ENCODE measurements at places on chromosomes 5 and 9. TPM values are rescaled to one million over a fixed set of nuclear protein-coding genes. Genes with fewer than 3 reads are reported as not detected.

DNA sequence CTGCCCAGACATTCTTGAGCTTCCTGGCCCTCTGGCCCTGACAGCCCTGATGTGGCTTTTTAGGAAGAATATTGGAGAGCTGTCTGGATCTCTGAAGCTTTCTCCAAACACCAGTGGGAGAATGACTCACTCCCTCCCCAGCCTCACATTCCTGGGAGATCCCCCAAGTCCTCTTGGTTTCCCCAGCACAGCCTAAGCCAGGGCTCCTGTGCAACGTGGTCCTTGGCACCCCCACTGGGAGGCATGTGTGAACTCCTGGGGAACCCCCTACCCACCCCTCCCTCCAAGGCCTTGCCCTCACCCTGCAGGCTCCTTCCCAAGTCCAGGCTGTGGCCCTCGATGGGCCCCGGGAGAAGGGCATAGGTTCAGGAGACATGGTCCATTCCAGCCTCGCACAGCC, 12.7 kb downstream of the GLIPR2 start:
- no peak for DNase-seq

- DNase-seq = no peak
Observed at GRCh38 chr9:94926431-94926800, 199.9 kb downstream of the AOPEP start.

- no peak for DNase-seq
Observed at GRCh38 chr9:132319421-132320110, 35.2 kb downstream of the SETX start.

DNA sequence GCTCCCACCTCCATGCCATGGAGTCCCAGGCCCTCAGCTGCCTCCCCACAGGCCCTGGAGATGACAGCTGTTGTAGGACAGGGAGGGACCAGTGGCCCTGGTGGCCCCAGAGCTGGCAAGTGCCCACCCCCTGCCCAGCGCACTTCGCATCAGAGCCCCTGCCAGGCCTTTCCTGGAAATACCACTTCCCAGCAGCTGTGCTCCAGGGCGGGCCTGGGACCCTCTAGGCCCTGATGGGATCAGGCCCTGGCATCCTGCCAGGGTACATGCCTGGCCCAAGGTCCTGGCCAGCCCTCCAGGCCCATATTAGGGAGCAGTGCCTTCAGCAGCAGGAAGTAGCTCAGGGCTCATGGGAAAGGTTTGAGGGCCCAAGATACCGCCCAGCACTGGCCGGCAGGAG, 2.5 kb downstream of the KCNT1 start:
- no peak for DNase-seq

GRCh38 chr9:88258024-88258423, 119.7 kb upstream of the SPATA31C2 start:
- no peak for DNase-seq

DNA sequence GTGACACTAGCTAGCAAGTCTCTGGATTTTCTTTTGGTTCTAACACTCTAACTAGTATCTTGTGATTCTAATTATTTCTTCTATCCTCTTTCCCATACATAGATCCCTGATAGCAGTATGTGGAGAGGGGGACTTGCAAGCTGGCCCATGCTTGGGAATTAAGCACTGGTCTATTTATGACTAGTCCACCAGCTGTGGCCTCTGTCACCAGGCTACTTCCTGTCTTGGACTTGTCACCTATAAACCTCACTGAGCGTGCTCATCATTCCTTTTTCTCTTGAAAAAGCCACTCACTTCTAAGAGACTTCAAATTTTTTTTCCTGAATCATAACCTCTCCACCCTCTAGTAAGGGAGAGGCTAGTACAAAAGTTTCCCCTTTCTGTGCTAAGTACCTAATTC, 32.3 kb upstream of the MAMDC2 start:
- DNase-seq = no peak

DNA sequence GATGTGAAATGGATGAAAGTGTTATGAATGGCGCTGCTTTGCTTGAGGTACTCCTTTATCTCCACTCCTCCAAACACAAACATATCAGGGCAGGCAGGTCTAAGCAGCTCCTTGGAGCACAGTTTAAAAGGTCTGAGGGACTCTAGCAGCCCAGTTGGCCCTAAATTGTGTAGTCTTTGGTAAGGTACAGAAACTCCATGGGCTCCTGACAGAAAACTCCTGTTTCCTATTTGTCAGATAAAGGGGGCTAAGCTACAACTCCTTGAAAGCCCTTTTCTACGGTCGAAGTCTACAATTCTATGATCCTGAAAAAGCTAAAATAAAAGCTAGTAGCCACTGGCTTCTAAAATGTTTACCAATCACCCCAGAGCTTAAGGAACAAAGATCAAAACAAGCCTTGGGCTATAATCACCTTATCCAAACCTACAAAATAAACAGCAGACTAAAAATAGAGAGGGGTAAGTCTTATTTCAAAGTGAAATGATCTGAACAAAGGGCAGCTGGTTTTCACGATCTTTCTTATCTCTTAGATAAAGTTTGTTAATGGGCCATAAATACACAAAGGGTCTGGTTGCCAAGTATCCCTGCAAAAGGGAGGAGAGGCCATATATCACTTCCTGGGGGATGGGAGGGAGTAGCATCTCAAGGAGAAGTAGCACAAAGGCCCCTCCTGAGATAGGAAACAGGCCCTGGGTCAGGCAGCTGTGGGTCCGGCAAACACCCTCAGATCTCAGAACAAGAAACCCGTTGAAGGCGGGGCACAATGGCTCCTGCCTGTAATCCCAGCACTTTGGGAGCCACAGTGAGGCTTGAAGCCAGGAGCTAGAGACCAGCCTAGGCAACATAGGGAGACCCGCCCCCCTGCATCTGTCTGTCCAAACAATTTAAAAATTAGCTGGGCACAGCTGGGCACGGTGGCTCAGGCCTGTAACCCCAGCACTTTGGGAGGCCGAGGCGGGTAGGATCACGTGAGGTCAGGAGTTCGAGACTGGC, 28.3 kb upstream of the DENND4C start:
- DNase-seq = no peak

- no peak for DNase-seq
Observed at GRCh38 chr5:38423276-38424147, 132.9 kb downstream of the LIFR start.

GRCh38 chr5:160792732-160793529, 59.1 kb downstream of the ATP10B start:
- DNase-seq = no peak

DNA sequence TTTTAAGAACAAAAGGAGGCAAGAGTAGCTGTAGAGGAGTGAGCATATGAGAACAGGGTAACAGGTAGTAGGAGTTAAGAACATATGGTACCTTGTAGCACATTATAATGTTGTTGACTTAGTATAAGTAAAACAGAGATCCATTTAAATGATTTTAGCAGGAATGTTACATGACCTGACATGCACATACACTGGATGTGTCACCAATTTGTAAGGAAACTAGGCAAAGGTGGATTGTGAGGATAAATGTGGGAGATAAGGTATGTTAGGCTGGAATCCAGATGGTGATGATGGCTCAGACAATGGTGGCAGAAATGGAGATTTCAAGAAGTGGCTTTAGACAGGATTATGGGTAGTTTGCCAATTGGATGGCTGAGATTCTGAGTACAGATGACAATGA, 443.1 kb upstream of the DAB2 start:
- DNase-seq = no peak

DNA sequence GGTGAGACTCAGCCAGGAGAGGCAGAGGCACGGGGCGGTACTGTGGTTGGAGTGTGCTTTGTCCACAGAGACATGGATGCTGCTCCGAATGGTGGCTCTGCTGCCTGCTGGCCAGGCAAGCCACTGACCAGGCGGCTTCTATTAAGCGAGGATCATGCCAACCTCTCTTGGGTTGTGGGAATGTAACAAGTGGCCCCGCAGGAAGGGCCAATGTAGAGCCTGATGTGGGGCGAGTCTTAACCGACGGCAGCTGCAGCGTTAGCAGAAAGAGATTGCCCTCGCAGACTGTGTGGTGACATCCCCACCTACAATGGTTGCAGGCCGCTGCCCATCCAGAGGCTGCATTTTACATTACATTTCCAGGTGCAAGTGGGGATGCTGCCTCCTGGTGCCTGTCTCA, 46.6 kb upstream of the SLC25A51 start:
- no peak for DNase-seq

DNA sequence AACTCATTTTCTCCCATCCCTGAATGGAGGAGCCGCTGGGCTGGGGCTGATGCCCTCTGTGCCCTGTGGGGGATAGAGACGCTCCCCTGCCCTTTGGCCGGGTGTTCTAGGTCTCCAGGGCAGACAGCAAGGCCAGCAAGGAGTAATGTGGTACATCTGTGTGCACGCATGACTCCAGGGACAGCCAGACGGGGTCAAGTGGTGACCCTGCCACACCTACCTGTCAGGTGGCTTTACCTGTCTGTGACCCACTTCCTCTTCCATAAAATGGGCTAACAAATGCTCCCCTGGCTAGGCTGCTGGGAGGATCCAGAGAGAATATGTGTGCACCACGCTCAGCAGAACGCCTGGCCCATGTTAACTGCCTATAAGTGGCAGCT, 35.4 kb upstream of the BARHL1 start:
- no peak for DNase-seq

DNA sequence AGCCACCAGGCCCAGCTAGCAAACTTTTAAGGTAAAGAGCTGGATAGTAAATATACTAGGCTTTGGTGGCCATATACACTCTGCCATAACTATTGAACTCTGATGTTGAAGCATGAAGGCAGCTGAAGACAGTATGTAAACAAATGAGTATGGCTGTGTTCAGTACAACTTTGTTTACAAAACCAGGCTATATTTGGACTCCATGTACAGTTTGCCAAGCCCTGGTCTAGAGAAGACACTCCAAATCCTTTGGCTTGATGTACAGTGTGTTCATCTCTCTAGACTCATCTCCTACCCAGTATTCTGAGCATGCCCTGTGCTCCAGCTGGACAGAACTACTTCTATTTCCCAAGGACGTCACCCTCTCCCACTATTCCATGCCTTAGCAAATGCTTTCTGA, 54.3 kb upstream of the MEGF10 start:
- no peak for DNase-seq

- peak; percentile 53 for DNase-seq
Observed at GRCh38 chr9:106859957-106860720, 2.8 kb upstream of the ZNF462 start.

- no peak for DNase-seq
Observed at GRCh38 chr5:8956659-8957058, 589.2 kb downstream of the SEMA5A start.

- DNase-seq = no peak
Observed at GRCh38 chr9:124457887-124458431, 7.7 kb downstream of the ADGRD2 start.

Gene CSF1R
- 16.9 TPM for total RNA-seq

Gene CRB2
- 0.05 TPM for total RNA-seq

Gene FOXI1
- total RNA-seq = not detected

Gene PCDHGA3
- 2.9 TPM for total RNA-seq

Gene RETREG1
- 5.9 TPM for total RNA-seq

Gene SPINK6
- not detected for total RNA-seq

Gene ANKRD34B
- total RNA-seq = not detected

Gene GRIN3A
- total RNA-seq = 0.05 TPM

Data from ureter (tissue), 1 donor.